ENCODE measurements at places on chromosomes 6 and 20.

GRCh38 chr20:33670715-33671499 is 3.3 kb downstream of the NECAB3 start:
- no peak for DNase-seq

DNA sequence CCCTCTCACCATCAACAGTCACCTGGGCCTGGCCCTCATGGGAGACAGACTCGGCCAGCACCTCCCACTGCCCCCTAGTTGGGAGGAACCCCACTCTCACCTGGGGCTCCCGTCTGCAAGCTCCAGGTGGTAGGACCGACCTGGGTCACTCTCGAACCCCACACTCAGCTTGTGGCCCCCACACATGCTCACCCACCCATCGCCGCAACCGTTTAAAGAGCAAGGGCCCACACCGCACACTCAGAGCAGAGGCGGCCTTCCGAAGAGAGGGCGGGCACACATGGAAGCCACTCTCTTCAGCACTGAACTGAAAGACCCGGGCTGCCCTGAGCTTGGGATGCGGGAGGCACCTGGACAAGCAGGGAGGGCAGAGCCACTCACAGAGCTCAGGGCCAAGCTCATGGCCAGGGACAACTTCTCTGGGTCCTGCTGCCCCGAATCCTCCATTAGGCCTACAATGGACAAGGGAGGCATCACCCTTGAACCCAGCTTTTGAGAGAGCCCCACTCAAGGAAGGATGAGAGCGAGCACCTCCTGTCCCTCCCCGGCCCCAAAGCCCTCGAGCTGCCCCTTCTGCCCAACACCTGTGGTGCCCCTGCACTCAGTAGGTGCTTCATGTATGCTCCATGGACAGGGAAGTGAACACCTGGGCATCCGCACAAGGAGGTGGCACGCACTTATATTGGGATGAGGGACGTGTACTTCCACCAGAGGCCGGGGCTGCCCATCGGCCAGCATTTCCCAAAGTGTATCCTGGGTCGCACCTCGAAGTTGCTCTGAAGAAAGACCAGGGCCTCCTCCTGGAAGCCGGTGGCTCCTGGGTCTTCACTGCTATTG is 50.4 kb downstream of the YTHDF1 start:
- DNase-seq: no peak

GRCh38 chr20:34632870-34633452 is 43.9 kb downstream of the PIGU start:
- DNase-seq: no peak

- DNase-seq: peak; percentile 95
Observed at GRCh38 chr20:2217857-2218539, 77.8 kb upstream of the TGM3 start.

GRCh38 chr20:16709017-16709416 is 20.8 kb upstream of the SNRPB2 start:
- DNase-seq: no peak

DNA sequence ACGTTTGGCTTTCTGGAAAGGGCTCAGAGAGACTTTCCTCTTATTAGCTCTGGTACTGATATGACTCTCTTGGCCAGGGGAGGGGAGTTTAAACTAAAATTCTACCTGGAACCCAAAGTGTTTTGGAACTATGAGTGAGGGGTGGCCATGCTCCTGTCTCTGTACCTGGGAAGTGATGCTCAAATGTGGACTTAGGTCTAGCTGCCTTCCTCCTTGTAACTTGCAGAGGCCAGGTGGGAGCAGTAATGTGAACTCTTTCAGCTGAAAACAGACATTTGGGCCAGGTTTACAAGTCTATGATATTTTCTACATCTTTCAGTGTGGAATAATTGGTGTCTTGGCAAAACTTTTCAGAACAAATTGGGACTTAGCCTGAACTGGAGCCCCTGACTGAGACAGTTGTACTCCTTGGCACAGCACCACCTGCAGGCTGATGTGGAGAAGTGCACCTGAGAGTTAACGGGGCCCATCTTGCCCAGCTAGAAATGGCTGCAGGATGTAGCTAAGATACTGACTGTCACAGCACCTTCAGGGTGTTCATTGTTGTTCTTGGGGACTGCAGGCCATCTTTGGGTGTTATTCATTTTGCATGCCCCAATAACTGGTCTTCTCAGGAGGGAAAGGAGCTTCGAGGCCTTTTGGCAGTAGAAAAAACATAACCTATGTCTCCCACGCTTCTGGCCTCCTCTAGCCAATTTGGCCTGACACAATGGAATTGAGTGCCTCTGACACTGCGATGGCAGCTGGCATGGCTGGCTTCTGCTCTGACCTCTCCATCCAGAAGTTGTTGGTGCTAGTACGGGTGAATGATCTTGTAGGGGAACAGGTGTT is 37.1 kb downstream of the CD109 start:
- peak; percentile 73 for DNase-seq

DNA sequence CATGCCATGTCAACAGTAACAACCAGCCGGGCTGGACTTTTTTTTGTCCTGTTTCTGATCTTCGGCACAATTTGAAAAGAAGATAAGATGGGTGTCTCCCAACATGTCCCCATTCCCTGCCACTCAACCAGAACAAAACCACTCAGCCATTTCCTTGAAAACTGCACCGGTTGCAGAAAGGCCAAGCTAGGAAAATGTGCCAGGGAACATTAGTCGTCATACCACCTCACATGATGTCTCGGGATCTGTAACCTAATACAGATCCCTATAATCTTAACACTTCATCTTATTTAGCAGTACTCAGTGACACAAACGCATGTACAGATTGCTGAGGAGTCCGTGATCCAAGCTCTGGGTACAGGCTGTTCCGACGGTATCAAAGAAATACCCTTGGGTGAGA is 46.5 kb downstream of the ALDH8A1 start:
- DNase-seq: no peak

GRCh38 chr6:57158658-57159057 is 13.5 kb upstream of the BAG2 start:
- no peak for DNase-seq

DNA sequence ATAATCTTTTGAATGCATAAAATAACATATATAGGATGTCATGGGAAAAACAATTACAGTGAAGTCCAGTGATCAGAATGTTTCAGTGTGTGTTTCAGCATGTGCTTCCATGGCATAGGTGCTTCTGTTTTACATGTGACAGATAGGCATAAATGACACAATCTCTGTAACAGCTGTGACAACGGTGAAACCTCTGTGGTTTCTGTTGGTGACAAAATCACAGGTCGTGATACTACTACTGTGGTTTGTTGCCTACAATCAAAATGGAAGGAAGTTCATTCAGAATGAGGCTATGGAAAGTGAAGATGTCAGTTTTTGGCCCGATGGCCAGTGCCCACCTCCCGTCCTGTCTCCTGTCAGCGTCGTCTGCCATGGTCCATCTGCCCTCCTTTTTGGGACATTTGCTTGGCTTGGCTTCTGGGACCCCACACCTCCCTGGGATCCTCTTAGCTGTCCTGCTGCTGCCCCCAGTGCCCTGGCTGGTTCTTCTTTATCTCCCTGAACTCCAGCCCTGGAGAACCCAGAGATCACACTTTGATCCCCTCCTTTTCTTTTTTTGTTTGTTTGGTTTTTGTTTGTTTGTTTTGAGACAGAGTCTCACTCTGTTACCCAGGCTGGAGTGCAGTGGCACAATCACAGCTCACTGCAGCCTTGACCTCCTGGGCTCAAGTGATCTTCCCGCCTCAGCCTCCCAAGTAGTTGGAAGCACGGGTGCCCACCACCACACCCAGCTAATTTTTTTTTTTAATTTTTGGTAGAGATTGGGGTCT is 79.3 kb upstream of the NAA20 start:
- peak; percentile 79 for DNase-seq

Data from CD14-positive monocyte (primary cell).